ENCODE measurements at places on chromosomes 5 and 9. TPM values are rescaled to one million over a fixed set of nuclear protein-coding genes. Genes with fewer than 3 reads are reported as not detected.

Gene FAM163B
- not detected for polyA plus RNA-seq

DNA sequence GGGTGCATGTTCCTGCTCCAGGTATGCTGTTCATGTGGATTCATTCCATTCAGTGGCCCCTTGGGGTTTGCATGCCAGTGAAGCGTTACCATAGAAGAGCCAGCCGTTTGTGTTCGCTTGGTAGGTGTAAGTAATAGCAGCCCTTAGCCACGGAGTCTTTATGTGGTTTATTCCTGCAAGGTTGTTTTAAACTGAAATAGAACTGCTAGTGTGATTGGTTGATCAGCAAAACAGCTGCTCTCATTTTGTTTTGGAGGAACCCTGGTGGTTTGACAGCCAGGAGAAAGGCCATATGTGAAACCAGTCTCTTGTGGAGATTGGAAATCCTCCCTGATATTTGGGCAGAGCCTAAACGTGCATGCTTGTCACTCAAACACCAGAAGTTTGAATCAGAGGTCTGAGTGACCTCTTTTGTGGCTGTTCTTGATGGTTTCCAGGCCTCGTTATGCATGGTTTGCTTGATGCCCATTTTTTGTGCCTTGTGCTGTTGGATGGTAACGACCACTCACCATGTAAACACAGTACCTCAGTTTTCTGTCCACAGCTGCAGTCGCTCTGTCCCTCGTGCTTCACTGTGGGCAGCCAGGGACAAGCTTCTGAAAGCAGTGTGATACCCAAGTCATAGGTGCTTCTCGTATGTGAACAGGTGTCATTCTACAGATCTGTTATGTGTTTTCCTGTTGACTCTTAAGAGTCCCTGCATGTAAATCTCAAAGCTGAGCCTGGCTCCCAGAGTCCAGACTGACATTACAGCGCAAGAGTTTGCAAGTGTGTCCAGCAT lies 58.3 kb upstream of the NXNL2 start:
- H3K27me3 ChIP-seq = no peaks in the 10 kb centered on the region
- peaks cover 20% of the 10 kb centered on the region for H3K4me1 ChIP-seq
- DNase-seq = no peak
- H3K27ac ChIP-seq = peak overlapping the region; percentile 42

GRCh38 chr5:28542987-28543386 lies 1504.6 kb upstream of the CDH9 start:
- DNase-seq = no peak
- no peaks in the 10 kb centered on the region for H3K27me3 ChIP-seq
- no peak overlapping the region for H3K4me3 ChIP-seq
- H3K4me1 ChIP-seq = no peaks in the 10 kb centered on the region
- H3K36me3 ChIP-seq = no peaks in the 10 kb centered on the region

DNA sequence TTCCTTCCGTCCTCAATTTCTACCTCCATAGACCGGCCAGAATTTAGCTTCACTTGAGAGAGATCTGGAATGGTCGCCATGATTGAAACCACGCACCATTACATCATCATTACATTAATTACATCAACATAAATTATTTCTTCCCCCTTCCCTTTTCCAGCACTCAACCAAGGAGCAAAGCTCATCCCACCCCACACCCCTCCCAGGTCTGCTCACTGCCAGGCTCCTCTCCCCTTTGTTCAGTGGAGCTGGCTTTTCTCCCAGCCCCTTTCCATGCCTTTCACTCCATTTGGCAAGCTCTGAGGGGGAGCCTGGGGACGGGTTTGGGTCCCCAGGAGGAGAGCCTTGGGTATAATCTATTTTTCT lies 8.4 kb downstream of the RACK1 start:
- peaks cover 49% of the 10 kb centered on the region for H3K36me3 ChIP-seq
- no peak for DNase-seq

Measured in keratinocyte (primary cell).